Fibroblast of skin of back (primary cell): ENCODE measurements at places on chromosomes 7 and 10.

- peak; percentile 8 for DNase-seq
These were observed 82.5 kb upstream of the CREB5 start for GRCh38 chr7:28329661-28330363.

- no peak for DNase-seq
These were observed 4.2 kb downstream of the MNX1 start for GRCh38 chr7:157006205-157006747.

DNA sequence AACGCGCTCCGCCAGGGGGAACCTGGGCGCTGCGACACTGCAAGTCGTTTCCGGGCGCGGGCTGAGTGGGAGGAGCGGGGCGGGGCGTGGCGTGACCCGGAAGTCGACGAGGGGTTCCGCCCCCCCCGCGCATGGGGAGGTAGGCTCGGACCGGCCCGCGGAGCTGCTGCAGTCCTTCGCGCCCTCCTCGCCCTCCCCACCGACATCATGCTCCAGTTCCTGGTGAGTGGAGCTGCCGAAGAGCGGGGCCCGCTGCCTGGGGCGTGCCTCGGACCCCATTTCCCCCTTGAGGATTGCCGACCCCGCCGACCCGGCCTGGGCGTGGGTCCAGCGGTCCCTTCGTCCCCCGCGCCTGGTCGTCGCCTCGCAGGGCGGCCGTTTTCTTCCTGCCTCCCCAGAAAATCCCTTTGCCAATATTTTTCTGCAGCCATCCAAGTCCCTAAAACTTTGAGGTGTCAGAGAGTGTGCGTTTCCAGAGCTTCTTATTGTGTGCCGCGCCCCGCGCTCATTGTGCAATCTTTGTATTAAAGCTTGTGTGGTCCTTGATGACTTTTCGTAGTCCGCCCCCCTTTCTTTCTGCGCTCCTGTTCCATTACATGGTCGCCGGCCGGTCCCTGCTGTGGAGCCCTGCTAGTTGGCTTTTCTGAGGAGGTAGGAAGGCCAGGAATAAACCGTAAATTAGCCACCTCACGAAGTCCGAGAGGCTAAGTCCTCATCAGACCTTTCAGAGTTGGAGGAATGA, at the start of gene STMP1:
STMP1 (plus strand) TSS at position 142 of the 742 bp plus-strand sequence.
- DNase-seq: peak; percentile 92

GRCh38 chr10:17237149-17237527, 9.1 kb downstream of the VIM start:
- DNase-seq: no peak

- peak; percentile 42 for DNase-seq
These were observed 129.5 kb downstream of the SDK1 start for GRCh38 chr7:3430588-3430987.

- no peak for DNase-seq
These were observed 43.1 kb downstream of the DENND2A start for GRCh38 chr7:140597428-140597949.

DNA sequence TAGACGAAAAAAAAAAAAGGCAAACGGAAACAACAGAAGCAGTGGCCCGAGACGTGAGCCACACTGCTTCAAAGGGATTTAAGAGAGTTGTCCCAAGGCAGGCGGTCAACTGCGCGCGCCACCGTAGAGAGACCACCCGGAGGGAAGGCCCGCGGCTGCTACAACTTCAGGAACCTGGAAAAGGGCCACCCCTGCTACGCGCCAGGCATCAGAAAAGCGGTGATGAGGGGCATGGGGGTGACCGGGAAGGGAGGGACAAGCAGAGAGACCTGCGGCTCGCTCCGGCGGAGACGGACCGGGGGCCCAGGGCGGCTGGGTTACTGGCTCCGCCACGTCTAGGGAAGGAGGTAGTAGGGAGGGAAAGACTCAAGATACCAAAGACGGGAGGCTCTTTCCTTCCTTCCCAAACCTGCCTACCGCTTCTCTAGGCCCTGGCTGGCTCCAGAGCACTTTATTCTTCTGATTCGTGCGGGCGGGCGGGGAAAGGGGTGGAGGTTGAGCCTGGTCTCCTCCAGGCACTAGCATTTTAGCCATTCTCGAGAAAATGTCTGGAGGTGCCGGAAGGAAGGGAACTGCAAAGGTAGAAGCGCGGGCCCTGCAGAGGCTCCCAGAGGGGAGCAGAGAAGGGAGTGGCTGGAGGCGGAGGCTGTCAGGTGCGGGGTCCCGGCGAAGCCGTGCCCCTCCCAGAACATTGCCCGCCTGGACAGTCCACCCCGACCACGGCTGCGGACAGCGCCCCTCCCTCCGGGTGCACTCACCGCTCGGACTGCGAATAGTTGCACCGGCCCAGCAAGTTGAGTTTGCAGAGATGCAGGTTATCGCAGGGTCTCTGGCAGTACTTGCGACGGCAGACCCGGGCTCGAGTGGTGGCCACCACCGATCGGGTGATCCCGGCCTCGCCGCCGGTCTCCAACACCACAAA, 993 bp downstream of the ZC3HAV1 start:
- DNase-seq: peak; percentile 16

- no peak for DNase-seq
These were observed 5.5 kb downstream of the NCOA4 start for GRCh38 chr10:46024948-46025347.

DNA sequence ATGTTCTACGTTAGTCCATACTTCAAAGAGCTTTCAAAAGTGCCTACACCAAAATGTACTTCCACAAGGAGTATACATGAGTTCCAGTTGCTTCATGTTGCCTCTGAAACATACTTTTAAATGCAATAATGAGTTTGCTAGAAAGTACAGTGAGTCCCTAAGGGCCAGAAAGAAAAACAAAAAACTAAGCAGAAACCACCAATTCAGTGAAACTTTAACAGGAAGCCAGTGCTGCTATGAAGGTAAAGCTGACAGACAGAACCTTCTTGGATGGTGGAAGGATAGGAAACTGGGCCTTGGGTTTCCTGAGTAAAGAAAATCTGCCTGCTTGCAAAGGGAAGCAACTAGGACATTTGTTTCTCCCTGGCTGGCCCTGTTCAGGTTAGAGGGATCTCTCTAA, 104.2 kb downstream of the CTTNBP2 start:
- DNase-seq: no peak

DNA sequence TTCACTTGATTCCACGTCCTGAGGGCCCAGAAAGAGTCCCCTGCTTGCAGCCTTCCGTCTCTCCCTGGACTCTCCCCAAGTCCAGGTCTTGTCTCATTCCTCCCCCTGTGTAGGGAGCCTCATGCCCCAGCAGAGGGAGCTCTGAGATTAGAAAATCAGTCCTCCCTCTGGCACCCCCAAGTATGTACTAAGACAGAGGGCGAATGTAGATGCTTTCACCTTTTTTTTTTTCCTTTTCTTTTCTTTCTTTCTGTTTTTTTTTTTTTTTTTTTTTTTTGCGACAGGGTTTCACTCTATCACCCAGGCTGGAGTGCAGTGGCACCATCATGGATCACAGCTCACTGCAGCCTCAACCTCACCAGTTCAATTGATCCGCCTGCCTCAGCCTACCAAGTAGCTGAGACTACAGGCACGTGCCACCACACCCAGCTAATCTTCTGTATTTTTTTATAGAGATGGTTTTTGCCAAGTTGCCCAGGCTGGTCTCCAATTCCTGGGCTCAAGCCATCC, 10.3 kb downstream of the SFXN3 start:
- peak; percentile 83 for DNase-seq

GRCh38 chr10:102401342-102401654, 5.8 kb downstream of the NFKB2 start:
- no peak for DNase-seq

- DNase-seq: peak; percentile 79
These were observed at the start of gene FAM180A for GRCh38 chr7:135748770-135749169. FAM180A (minus strand) TSS chr7:135748813; CDS start chr7:135748580, 233 bp downstream.

DNA sequence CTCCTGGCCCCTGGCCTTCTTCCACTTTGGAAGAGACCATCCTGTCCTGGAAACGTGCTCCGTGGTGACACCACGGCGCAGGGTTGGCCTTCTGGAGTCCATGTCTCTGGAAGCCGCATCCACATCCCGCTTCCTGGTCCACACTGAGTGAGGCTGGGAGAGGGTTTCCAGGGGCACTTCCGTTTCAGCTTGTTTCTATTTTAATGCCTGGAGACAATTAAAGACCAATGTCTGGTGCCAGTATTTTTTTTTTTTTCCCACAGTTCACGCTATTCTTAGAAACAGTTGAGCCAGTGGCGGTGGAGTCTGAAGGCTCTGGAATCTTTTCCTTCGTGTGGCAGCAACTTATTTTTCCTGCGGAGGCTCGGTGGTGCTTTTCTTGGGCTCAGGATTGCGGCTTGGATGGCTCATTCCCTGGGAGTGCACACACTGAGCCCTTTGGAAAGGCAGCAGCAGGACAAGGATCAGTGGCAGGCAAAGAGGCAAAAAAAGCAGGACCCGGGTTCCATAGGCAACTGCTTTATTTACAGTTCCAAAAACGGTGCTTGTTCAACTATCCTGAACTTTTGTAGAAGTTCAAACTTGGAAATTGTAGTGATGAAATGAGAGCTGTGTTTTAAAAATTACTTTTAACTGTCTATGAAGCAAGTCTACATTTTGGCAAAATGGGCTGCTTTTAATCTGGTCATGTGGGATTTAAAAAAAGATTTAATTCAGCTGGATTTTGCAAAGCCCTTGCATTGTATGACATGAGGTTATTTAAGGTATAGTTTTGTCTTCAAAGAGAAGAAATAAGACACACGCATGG, 202.8 kb downstream of the BAMBI start:
- peak; percentile 79 for DNase-seq

- DNase-seq: peak; percentile 46
These were observed 229.5 kb downstream of the BICC1 start for GRCh38 chr10:58742141-58742540.

DNA sequence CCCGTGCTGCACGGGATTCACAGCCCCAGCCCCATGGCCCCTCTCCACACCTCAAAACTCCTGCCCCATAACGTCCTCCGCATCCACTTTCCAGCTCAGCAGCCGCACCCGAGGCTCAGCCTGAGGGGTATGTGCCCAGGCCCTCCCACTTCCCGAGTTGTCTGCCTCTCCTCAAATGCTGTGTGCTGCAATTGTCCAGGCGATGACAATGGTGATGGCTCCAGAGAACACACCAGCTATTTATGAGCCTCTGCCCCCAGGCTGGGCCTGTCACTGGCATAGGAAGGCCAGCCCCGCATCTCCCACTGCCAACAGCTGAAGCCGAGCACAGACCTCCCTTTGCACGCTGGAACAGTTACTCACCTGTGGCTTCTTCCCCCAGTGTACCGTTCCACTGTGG, 2.4 kb upstream of the LDB3 start:
- no peak for DNase-seq
